Activated CD8-positive, alpha-beta memory T cell treated with anti-CD3 and anti-CD28 coated beads for 48 hours (primary cell): ENCODE measurements at places on chromosomes 6 and 20.

DNA sequence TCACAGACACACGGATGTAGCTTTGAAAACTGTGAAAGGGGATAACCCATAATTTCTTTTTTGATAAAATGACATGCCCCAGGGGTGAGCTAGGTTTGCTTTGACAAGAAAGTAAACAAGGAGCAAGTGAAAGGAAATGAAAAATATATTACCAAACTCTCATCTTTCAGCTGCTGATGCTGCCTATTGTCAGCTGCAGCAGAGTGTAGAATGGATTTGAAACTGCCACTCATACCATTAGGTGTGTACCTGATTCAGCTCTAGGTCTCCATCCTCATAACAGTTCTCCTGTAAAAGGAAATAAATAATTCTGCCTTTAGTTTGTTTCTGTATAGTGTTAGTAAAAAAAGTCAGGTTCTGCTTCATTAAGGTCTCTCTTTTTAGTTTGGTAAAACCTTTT, 415.1 kb upstream of the MARCKS start:
- no peak for DNase-seq

DNA sequence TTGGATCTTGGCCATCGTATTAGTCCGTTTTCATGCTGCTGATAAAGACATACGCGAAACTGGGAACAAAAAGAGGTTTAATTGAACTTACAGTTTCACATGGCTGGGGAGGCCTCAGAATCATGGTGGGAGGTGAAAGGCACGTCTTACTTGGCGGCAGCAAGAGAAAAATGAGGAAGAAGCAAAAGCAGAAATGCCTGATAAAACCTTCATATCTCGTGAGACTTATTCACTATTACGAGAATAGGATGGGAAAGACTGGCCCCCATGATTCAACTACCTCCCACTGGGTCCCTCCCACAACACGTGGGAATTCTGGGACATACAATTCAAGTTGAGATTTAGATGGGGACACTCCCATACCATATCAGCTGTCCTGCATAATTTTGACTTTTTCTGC, 20.1 kb upstream of the REPS1 start:
- DNase-seq, result no peak

GRCh38 chr6:87213364-87213763, 58.0 kb downstream of the ZNF292 start:
- no peak for DNase-seq

DNA sequence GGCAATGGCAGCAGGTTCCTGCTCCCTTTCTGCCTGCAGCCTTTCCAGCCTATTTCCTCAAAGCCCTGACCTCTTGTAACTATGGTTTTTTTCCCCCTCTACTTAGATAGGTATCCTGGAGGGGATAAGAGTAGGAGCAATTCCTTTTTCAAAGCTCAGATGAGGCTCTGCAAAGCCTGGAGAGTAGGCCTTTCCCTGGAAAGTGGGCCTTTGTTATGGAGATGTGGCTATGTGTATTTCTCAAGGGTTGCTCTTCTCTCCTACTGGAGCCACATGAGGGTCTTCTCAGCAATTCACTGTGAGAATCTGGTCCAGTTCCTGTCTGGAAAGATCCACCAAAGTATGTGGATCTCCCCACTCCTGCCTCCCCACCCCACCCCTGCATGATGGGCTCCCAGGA, 96.0 kb downstream of the DTD1 start:
- DNase-seq, result no peak

- no peak for DNase-seq
Measured at GRCh38 chr20:4763723-4764510, 42.2 kb downstream of the PRND start.

GRCh38 chr6:5191222-5191621, 69.5 kb downstream of the LYRM4 start:
- no peak for DNase-seq

GRCh38 chr6:81309811-81310210, 442.7 kb downstream of the TENT5A start:
- no peak for DNase-seq

GRCh38 chr6:129485746-129486145, 224.2 kb downstream of the ARHGAP18 start:
- DNase-seq, result no peak

GRCh38 chr6:89745716-89746115, 73.9 kb downstream of the MDN1 start:
- DNase-seq, result no peak

DNA sequence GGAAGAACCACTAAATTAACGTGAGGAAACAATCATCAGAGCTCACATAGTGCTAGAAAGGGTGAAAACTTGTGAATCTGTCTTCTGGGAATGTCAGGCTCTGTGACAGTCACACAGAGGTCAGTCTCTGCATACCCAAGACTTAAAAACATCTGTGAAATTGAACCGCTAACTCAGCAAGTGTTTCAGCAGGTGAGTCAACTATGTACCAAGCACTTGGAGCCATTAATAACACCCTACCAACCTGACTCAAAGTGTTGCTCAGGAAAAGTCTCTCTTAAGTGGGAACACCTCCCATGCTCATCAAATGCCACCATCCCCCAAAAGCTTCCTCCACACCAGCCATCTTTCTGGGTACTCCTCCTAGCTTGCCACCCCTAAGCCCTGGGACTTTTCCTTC, 92.3 kb upstream of the CARMIL1 start:
- no peak for DNase-seq

- DNase-seq, result no peak
Measured at GRCh38 chr20:62642666-62643520, 590 bp downstream of the SLCO4A1 start.

GRCh38 chr20:235891-236290, 8.8 kb downstream of the DEFB129 start:
- DNase-seq, result no peak

DNA sequence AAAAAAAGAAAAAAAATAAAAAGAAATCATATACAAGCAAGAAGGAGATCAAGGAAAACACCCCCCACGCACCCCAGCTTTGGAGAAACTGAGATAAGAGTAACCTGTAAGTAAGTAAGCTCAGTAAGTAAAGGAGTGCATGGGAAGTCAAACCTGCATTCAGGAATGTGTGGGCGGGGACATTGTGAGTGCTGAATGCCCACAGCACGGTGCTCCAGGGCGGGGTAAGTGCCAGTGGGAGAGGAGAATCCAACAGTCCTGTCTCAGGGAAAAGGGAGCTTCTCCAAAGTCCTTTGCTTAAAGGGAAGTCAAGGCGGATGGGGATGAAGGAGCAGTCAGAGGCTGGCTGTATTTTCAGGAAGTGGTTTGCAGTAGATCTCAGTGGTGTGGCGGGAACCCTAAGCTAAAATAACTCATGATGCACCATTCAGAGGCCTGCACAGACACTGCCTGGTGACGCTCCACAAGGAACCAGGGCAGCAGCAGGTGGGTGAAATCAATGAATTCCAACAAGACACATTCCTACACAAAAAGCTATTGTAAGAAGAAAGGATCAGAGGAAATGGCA, 368.0 kb downstream of the QKI start:
- no peak for DNase-seq

DNA sequence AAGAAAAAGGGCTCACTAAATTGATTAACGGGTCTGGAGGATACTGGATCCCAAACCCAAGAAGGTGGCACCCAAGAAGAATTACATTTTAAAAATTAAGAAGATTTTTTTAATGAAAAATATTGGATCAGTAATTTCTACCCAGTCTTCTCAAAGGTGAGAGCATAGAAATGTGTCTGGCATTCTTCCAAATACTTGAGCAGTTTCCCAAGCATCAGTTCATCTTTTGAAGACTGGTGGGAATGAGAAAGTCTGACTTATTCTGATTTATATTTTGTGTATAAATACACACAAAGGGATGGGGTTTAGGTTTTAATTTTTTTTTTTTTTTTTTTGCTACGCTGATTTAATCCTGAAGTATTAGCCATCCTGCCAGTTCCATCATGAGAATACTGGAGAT, 3.3 kb downstream of the MGME1 start:
- no peak for DNase-seq

GRCh38 chr6:140811642-140812041, 1321.1 kb upstream of the GJE1 start:
- no peak for DNase-seq

DNA sequence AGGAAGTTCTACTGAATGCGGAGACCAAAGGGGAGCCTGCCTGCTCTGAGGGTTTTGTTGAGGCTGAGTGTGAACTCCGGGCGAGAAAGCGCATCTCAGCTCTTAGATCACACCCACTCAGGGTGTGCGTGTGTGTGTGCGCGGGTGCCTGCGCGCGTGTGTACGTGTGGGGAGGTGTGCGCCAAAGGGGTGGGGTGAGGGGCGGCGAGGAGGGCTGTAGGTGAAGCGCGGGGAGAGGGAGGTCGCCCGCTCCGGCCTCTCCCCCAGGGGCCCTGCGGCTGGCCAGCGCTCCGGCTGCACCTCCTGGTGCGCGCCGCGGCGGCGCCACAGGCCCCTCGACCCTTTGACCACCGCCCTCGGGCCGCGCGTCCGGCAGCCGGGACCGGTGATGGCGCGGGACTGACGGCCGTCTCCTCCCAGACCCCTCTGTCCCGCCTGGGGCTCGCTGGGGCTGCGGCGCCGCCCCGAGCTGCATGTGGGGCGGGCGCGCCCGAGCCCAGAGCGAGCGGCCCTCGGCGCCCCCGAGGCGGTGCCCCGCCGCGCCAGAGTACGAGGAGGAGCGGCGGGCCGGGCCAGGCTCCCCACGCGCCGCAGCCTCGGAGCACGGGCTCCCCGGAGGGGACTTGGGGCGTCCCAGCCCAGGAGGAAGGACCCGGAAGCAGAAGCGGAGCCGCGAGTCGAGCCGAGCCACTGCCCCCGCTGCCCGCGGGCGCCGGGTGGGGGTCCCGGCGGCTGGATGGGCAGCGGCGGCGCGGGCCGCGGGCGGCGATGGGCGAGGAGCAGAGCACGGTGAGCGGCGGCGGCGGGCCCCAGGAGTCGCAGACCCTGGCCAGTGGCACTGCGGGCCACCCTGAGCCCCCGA, at the start of gene RNF217:
Gene RNF217, plus strand, starts transcription at position 661 of the 862 bp plus-strand sequence. Its CDS starts 108 bp downstream, at position 769.
- no peak for DNase-seq

- DNase-seq, result no peak
Measured at GRCh38 chr6:28922821-28923317, 916 bp downstream of the TRIM27 start.

GRCh38 chr6:14023855-14024254, 93.7 kb upstream of the CD83 start:
- DNase-seq, result no peak

DNA sequence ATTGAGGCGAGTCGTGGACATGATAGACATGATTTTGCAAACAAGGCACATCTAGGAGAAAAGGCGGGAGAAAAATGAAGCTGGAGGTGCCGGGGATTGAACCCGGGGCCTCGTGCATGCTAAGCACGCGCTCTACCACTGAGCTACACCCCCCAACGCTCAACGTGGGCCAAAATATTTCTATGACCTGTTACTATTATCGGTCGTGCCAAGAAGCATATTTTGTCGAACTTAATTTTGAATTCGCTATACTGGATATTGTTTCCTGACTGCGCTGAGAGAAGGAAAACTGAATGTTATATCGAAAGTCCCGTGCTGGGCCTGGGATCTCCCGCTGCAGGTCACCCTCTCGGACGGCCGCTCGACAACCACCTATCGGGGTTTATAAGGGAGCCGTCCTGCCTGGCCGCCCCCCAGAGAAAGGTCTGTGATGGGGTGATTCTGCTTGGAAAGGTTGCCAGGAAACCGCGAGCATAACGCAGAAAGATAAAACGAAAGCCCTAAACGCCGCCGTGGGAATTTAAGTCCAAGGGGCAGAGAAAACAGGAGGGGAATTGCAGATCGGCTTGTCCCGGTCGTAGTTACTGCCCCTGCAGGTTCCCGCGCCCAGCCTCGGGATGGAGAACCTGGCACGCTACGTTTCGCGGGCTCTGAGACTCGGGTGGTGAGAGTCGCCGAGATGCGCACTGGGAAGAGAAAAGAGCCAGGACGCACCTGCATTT, 60.0 kb downstream of the TRIM27 start:
- peak; percentile 89 for DNase-seq
